ENCODE measurements at places on chromosomes 11 and 22.

- DNase-seq: no peak
These were observed 135.4 kb downstream of the OSBP2 start for GRCh38 chr22:30829901-30830550.

DNA sequence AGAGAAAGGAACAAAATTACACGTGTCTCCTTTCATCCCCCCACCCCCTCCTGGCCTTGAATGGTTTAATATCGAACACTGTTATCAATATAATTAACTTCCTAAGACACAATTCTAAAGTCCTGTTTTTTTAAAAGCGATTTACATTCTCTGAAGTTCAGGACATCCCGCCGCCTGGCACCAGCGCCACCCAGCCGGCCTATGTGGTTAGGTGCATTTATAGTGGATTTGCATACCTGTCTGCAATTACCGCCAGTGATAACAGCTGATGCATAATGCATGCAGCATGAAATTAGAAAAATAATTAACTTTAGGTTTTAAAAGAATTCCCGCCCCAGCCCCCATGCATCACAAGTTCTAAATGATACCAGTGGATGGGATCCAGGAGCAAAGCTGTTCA is 58.6 kb downstream of the MACROD1 start:
- DNase-seq: no peak

DNA sequence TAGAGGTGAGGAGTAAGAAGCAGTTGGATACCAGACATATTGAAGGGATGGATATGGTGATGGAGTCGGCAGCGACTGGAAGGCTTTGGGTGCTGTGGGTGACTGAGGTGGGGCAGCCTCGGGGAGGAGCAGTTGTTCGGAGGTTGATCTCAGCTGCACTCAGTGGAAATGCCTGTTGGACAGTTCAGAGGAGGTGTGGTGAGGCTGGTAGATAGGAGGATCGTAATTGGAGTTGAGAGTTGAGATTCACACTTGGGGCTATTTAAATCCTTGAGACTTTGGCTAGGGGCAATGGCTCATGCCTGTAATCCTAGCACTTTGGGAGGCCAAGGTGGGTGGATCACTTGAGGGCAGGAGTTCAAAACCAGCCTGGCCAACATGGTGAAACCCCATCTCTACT is 6.9 kb downstream of the OTUB1 start:
- DNase-seq: no peak

DNA sequence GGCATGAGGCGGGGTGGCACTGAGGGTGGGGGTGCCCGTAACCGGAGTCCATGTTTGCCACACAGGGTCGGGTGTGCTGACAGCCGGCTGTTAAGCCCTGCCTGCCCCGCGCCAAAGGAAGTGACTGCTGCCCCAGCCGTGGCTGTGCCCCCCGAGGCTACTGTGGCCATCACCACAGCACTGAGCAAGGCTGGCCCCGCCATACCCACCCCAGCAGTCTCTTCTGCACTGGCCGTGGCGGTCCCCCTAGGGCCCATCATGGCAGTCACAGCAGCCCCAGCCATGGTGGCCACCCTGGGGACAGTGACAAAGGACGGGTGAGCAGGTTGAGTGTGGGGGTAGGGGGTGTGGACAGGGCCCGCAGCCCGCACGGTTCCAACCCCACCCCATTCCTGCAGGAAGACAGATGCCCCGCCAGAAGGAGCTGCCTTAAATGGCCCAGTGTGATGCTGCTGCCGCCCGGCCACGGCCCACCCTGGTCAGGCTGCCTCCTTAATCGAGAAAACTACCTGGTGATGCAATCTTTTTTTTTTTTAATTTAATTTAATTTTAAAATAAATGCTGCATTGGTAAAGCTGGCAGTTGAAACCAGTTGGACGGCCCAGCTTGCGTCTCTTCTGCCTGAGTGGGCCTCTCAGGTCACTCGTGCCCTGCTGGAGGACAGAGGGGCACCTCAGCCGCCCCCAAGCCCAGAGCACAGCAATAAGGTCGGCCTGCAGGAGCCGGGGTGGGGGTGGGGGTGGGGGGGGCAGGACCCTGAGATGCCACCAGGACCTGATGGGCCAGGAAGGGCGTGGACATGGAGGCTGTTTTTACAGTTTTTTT is 30.8 kb downstream of the SBF1 start:
- DNase-seq: no peak

GRCh38 chr22:34886391-34886790 is 179.6 kb upstream of the ISX start:
- DNase-seq: no peak

All from WERI-Rb-1 (cell line).